Stimulated activated CD4-positive, alpha-beta T cell treated with anti-CD3 and anti-CD28 coated beads, Interleukin-1b, Interleukin-23, amount 100 ng/mL, for 1 hour (primary cell): ENCODE measurements at places on chromosomes 5 and 9.

DNA sequence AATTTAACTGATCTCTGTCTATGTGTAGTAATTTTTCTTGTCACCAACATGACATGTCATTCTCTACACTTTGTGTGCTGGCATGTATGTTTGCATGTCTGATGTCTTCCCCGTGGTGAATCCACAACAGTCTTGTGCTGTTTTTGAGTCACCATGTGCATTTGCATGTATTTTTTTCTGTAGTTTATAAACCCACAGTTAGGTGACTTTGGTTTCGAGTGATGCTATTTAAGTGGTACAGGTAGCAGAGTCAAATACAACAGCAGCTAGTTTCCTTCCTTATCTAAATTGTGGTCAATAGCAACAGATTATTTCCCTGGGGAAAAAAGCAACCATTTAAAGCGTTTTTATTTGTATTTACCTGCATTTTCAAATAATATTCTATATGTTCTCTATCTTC lies 89.9 kb upstream of the FSD1L start:
- DNase-seq, result no peak

GRCh38 chr5:52605317-52606313 lies 182.1 kb upstream of the ITGA1 start:
- no peak for DNase-seq

- DNase-seq, result no peak
Observed at GRCh38 chr9:130219661-130220096, 45.9 kb upstream of the HMCN2 start.

GRCh38 chr5:9160747-9161146 lies 385.1 kb downstream of the SEMA5A start:
- DNase-seq, result no peak

- DNase-seq, result no peak
Observed at GRCh38 chr5:43691275-43691674, 88.3 kb downstream of the NNT start.

- DNase-seq, result no peak
Observed at GRCh38 chr9:20351715-20352114, 270.6 kb downstream of the MLLT3 start.

GRCh38 chr9:86714999-86715398 lies 232.3 kb downstream of the GAS1 start:
- no peak for DNase-seq

GRCh38 chr9:17695482-17695881 lies 116.6 kb downstream of the SH3GL2 start:
- no peak for DNase-seq
